CD4-positive, alpha-beta T cell treated with Interleukin-17A for 1 hour (primary cell): ENCODE measurements at places on chromosomes 3 and 15.

DNA sequence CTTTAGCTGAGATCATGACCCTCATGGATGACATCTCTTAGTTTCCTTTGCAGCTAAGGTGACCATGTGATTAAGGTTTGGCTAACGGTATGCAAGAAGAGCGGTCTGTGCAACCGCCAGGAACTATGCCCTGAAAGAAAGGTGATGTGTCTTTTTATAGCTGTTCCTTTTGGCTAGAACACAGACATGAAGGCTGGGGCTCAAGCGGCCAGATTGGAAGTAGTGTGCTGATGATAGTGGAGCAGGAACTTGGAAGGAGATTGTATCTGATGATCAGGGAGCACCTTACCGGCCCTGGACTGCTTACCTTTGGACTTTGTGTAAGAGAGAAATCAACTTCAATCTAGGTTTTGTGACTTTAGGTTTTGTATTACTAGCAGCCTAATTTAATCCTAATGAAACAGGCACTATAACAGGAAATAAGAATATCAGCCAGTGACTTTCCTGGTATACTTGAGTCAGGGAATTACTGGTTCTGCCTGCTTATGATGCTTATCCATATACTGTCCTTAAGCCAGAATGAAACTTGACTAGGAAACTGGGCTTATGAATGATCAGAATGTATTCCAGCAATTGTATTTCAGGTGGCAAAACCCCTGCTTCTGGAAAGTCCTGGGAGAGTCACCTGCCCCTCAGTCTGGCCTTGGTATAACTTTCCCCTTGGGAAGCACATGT, 164.3 kb upstream of the LRIG1 start:
- DNase-seq: no peak

GRCh38 chr3:71063773-71064290, 519.7 kb downstream of the FOXP1 start:
- no peak for DNase-seq

GRCh38 chr15:23503980-23504379, 56.9 kb upstream of the GOLGA6L2 start:
- DNase-seq: no peak

GRCh38 chr3:55647063-55647462, 160.0 kb upstream of the WNT5A start:
- no peak for DNase-seq

DNA sequence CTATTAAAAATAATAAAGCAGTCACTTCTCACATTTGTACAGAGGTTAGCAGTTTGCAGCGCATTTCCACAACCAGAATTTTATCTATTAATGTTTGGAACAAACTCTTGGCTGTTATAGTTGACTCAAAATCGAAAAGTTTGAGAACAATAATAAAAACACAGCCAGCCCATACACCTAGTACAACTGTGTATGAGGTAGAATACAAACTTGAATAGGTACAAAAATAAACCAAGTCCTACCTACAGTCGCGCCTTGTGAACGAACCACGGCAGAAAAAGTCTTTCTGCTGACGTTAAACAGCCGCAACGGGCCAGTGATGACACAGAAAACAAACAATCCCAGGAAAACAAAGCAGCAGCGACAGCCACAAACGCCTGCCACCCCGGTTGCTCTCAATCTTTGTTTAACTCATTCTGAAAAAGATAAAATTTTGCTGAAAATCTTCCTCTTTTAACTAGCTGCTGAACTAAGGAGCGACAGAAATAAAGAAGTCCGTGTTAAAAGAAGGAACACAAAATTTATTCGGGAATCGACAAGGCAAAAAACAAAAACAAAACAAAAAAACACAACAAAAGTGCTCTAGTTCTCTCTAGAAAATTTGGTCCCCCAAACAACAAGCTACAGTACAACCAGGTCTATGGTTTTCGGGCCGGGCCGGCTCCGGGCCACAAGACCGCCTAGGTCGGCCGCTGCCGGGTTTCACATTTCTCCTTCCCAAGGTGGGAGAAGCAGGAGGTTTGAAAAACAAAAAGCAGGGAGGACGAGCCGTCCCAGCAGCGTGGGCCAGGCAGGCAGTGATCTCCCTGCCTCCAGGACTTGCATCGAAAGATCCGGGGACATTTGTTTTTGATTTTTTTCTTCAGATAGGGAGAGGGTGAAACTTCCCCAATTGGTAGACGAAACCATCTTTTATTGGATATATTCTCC, 2.9 kb downstream of the FOXL2 start:
- DNase-seq: no peak
